WTC11 (cell line): ENCODE measurements at places on chromosomes 3 and 15. TPM values are rescaled to one million over a fixed set of nuclear protein-coding genes. Genes with fewer than 3 reads are reported as not detected.

Gene EDEM1
- 18.0 to 22.4 TPM (median 18.0 TPM) in 3 replicates for total RNA-seq

Gene SNRPN
- 800 to 879 TPM (median 874 TPM) in 3 replicates for total RNA-seq

Gene SEMA3G
- 1.6 to 2.5 TPM (median 2.5 TPM) in 3 replicates for total RNA-seq

Gene CNBP
- 329 to 390 TPM (median 380 TPM) in 3 replicates for total RNA-seq

Gene SLTM
- 106 to 126 TPM (median 107 TPM) in 3 replicates for total RNA-seq

Gene APOD
- 0.18 TPM in 1 of 3 replicates, not detected in the others for total RNA-seq

Gene AMIGO3
- 3.9 to 5.3 TPM (median 4.3 TPM) in 3 replicates for total RNA-seq

Gene ZNF662
- 2.7 to 3.5 TPM (median 2.9 TPM) in 3 replicates for total RNA-seq

Gene CCDC54
- not detected in 3 replicates for total RNA-seq

Gene FANCD2
- 69.6 to 73.5 TPM (median 73.1 TPM) in 3 replicates for total RNA-seq

Gene CCR4
- 0.11 to 0.22 TPM (median 0.11 TPM) in 3 replicates for total RNA-seq

Gene CPEB1
- total RNA-seq: 2.5 to 3.9 TPM (median 3.2 TPM) in 3 replicates

Gene LTK
- total RNA-seq: 0.27 to 0.66 TPM (median 0.53 TPM) in 3 replicates

Gene C3orf70
- 0.64 to 0.70 TPM (median 0.69 TPM) in 3 replicates for total RNA-seq

Gene SLCO2A1
- total RNA-seq: 2.3 to 3.3 TPM (median 3.3 TPM) in 3 replicates

Gene NR2E3
- 0.57 to 1.4 TPM (median 0.80 TPM) in 3 replicates for total RNA-seq

Gene GPR156
- 0.72 to 1.8 TPM (median 1.5 TPM) in 3 replicates for total RNA-seq

Gene TUSC7
- total RNA-seq: not detected in 3 replicates
